ENCODE measurements at places on chromosomes 1 and 21.

GRCh38 chr1:7325254-7325653, 445.8 kb upstream of the VAMP3 start:
- no peak for DNase-seq

GRCh38 chr21:17044696-17045095, 468.1 kb upstream of the CXADR start:
- no peak for DNase-seq

- DNase-seq: no peak
Measured at GRCh38 chr1:88773540-88774150, 89.6 kb downstream of the PKN2 start.

DNA sequence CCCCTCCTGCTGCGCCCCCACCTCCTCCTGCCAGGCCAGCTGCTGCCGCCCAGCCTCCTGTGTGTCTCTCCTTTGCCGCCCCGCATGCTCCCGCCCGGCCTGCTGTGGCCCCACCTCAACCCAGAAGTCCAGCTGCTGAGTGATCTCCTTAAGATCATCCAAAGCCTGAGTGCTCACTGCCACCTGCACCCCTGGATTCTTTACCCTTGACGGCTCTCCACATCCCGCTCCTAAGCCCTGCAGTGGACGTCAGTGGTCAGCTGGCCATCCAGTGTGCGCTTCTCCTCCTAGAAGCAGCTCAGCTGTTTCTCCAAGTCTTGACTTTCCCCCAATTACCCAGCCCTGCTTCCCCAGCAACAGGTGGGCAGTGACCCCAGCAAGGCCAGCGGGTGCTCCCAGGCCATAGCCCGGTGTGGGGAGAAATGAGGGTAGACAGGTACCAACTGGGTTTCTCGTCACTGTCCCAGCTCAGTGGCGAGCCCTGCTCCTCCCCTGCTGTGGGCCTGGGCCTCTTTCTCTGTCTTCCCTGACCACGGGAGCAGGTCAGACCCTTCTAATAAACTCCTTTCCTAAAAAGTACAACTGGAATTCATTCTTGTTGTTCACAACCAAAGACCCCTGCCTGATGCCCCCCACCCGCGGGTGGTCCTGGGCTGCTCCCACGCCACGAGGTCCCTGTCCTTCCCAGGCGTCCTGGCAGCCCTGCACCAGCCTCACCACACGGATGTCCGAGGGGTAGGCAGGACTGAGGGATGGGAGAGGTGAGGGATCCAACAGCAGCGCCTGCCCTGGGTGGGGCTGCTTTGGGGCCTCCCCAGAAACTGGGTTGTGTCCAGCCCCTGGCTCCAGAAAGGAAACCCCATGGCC, 1.4 kb downstream of the KRTAP10-7 start:
- DNase-seq: no peak

DNA sequence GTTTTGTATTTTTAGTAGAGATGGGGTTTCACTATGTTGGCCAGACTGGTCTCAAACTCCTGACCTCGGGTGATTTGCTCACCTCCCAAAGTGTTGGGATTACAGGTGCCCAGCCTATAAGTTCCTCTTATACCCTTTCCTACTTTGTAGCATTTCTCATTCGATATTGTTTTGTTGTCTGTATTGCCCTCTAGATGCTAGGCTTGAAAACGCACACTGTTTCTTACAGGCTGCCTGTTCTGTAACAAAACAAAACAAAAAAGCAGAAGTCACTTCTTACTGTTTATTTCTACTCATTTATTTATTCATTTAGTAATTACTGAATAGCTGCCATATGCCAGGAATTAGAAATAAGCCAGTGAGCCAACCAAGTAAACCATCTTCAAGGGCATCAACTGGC, 136.9 kb upstream of the BMP8A start:
- no peak for DNase-seq

- DNase-seq: peak; percentile 39
Measured at GRCh38 chr1:167221738-167222610, 1.3 kb downstream of the POU2F1 start.

DNA sequence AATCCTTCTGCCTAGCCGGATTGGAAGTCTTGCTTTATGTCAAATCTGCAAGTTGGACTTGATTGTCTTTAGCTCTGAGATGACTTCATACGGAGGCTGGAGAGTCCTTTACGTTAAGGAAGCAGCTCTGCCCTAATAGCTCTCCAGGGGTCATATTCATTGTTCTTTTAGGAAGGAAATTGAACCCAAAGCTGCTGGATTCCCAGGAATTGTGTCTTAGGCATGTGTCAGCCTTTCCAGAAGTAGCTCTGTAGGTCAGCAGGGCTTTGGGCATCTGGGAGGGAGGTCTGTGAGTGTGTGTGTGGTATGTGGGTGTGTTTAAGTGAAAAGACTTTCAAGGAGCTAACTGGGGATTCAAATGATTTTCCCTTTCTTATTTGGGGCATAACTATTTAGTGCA, 82.4 kb downstream of the ABCA4 start:
- no peak for DNase-seq

DNA sequence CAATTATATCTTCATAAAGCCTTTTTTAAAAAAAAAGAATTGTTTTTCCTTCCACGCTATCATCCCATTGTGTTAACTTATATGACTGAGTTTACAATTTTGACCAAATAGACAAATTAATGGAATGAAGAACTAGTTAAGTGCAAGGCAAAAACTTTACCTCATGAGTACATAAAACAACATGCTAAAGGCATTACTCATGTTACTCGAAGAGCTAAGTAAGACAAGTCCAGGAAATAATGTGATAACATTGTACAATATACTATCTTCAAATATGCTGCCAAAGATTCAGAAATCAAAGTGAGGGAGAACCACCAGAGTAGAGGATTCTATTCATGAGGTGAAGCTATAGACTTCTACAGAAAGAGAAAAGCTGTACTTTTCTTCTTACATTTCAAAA, 24.2 kb upstream of the DYNLT5 start:
- DNase-seq: no peak

GRCh38 chr1:74065081-74065480, 132.9 kb downstream of the LRRIQ3 start:
- DNase-seq: no peak

DNA sequence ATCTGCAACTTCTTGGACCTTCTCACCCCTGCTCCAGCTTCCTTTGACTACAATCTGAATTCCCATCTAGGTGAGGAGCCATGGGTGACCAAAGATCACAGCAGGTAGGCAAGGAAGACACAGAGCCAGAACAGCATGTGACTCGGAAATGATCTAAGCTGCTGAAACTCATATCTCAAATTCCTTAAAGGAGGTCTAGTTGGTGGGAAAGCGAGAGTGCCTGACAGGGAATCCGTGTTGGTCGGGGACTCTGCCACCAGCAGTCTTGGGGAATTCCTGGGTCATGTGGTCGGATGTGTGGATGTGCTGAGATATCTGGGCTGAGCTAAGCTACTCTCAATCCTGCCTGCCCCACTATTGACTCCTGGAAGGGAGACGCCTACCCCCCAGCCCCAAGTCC, 3.2 kb upstream of the NUAK2 start:
- no peak for DNase-seq

GRCh38 chr1:59096501-59096900, 200.4 kb upstream of the FGGY start:
- no peak for DNase-seq

Data from dorsolateral prefrontal cortex (tissue), 122 donors.